ENCODE measurements at places on chromosomes 3 and 15.

- DNase-seq: no peak
Measured at GRCh38 chr15:53196242-53196641, 406.1 kb upstream of the ONECUT1 start.

- no peak for DNase-seq
Measured at GRCh38 chr3:197364410-197365071, 66.1 kb upstream of the DLG1 start.

DNA sequence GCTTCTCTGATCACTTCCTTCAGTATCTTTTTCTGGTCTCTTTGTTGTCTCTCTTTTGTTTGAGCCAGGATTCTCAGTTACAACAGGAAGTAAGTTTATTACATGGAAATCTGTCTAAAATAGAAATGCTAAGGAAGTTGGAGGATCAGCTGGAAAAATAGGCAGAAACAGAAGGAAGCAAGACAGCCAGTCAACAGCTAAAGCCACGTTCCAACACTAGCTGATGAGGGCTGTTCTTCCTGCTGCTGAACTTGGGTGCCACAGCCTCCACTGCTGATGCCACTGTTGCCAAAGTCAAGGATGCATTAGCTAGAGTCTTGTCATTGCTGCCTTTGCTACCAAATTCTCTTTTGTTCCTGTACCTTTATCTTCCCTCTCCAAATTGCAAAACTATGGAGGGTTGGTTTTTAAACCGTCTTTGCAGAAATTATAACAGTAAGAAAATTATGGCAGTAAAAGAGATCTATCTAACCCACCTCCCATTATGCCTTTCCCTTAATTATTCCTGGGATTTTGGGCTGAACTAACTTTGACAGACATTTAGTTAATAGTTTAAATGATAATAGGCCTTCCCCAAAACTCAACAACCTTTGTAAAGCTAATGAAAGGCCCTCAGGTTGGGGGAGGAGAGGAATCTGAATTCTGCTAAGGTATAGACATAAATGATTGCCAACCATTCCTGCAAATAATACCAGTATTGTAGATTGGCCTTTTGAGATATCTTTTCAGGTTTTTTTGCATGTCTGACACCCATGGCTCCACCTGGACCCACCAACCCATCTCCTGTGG is 27.4 kb upstream of the OR5K4 start:
- DNase-seq: no peak

- no peak for DNase-seq
Measured at GRCh38 chr3:187256051-187256616, 35.4 kb downstream of the MASP1 start.

Measured in T-helper 1 cell (primary cell).